ENCODE measurements at places on chromosomes 3 and 15.
A peak's percentile ranks its signal among the peaks of the same experiment; 100 is the strongest.

- DNase-seq, result no peak
These were observed 127.0 kb upstream of the CCDC54 start for GRCh38 chr3:107250221-107250620.

- no peak for DNase-seq
These were observed 29.4 kb downstream of the TP53BP1 start for GRCh38 chr15:43463507-43463906.

- no peak for DNase-seq
These were observed 992.7 kb downstream of the NTRK3 start for GRCh38 chr15:87263871-87264270.

- no peak for DNase-seq
These were observed 93.6 kb downstream of the BOC start for GRCh38 chr3:113304856-113305540.

DNA sequence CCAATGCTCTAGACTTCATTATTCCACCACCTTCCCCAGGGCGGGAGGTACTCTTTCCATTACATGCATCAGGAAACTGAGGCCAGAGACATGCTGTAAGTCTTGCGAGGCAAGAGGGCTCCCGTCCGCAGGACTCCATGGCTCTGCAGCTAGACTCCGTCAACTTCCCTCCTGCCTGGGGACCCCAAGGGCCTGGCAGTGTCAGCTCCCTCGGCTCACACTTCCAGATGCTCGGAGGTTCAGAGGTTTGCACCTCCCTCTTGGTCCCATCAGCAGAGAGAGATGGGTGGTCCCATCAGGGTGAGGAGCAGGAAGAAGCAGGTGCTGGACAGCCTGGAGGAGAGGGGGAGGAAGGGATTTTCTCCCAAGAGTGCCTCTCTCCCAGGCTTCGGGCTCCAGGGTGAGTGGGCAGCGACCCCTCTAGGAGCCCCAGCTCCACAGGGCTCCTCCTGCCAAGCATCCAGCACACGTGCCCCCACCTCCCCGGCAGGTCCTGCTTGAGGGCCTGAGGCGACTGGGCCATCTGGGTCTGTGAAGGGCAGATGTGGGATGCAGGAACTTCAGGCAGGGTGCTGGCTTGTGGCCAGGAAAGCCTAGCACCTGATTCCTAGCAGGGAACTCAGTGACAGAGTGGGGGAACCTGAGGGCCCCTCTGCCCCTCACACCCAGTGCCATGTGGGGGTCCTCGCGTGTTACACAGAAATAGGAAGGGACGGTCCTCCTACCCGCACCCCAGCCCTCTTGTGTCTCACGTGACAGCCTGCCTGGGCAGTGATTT, 9.3 kb downstream of the PAK6 start:
- no peak for DNase-seq

GRCh38 chr15:95884276-95884675, 446.2 kb upstream of the NR2F2 start:
- DNase-seq, result no peak

DNA sequence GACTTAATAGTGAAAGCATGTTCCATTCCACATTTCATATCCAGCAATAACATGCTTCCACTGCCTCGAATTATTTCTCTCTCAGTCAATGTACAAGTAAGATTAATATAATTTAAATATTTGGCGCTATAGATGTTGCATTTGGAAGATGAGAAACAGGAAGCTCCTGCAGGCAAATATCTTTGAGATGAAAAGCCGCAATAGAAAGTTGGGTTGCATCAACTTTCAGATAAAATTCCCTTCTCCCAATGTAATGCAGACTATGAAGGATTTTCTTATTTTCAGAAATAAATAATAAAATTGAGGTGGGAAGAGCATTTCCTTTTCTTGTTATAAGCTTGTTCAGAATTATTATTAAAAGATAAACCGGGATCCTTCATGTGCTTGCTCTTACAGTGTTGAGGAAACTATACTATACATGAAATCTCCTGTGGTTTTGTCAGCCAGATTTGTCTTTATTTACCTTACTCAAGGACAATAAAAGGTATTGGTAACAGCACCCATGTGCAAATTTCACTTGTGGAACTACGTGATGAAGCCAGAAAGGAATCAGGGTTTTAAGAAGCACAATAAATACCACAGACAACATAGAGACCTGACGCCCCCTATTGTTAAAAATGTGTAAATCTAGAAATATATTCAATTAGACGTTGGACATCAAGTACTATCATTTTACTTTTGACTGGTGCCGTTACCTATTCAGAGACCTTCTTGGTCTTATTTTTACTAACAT, 307.0 kb downstream of the ARPP21 start:
- DNase-seq, result peak; percentile 23

GRCh38 chr3:15522016-15522415, 510 bp upstream of the COLQ start:
- DNase-seq, result no peak

- no peak for DNase-seq
These were observed 50.9 kb downstream of the C3orf20 start for GRCh38 chr3:14725564-14726440.

- no peak for DNase-seq
These were observed 83.0 kb downstream of the WNT7A start for GRCh38 chr3:13796701-13797460.

- no peak for DNase-seq
These were observed 22.8 kb upstream of the TM2D3 start for GRCh38 chr15:101675015-101675414.

DNA sequence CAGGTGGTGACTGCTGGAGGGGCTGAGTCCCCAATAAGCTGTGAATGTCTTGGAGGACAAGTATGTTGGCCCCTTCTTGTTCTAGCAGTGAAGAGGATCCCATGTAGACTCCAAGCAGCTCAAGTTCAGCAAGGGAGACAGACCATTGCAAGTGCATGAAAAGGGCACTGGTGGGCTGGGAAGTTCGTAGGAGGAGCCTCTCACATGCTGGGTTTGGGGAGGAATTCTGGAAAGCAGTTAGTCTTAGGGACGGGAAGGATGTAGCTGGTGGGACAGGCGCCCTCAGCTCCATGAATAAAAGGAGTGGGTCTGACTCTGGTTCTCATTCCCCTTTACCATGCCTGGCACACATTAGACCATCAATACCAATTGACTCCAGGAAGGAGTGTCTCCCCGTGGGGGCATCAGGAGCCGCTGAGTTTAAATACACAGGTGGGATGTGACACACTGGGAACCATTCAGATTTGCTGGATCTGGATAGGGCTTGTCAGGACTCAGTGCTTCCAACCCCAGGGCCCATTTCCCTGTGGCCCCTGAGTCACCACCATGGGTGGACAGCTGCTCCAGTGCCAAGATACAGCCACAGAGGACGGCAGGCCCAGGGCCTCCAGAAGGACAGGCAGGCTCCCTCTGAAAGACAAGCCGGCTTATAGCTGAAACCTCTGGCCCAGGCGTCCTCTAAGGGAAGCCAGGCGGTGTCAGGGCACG, 552 bp upstream of the XYLB start:
- no peak for DNase-seq

- no peak for DNase-seq
These were observed 62.5 kb upstream of the LIPC start for GRCh38 chr15:58369261-58369701.

- no peak for DNase-seq
These were observed 22.6 kb downstream of the SLC51A start for GRCh38 chr3:196238612-196239560.

DNA sequence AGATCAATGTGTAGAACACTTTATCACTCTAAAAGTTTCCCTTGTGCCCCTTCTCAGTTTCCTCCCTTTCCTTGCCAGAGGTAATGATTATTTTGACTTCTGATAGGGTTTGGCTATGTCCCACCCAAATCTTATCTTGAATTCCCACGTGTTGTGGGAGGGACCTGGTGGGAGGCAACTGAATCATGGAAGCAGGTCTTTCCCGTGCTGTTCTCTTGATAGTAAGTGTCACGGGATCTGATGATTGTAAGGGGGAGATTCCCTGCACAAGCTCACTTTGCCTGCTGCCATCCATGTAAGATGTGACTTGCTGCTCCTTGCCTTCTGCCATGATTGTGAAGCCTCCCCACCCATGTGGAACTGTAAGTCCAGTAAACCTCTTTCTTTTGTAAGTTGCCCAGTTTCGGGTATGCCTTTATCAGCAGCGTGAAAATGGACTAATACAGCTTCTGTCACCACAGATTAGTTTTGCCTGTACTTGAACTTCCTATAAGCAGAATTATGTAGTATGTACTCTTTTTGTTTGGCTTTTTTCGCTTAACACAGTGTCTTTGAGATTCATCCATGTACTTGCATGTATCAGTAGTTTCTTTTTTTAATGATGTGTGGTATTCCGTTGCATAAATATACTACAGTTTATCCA, 7.2 kb downstream of the FEM1B start:
- no peak for DNase-seq

DNA sequence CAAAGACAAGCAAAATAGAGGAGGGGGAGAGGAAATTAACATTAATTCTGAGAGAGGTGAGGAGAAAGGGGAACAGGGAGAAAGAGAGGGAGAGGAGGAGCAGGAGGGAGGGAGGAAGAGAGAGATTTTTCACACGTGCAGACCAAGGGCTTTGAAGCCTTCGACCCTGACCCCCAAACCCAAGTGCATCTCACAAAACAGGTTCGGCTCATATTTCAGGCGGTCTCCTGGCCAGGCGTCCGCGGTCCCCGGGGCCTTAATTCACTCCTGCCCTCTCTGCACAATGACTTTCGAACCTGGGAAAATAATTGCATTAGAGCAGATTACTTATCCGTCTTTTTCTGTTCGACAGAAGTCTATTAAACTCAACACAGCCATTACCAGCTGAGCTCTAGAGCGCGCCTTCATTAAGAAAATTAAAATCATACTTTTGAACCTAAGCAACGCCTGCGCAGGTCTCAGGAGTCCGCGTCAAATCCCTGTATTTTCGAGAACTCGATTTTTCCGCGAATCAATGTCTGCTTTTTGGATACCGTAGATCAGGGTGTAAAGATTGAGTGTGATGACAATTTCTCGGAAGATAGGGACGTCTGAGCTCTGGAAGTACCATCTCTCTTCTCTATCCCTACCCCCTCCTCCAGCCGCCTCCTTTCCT, 220.7 kb downstream of the MEIS2 start:
- no peak for DNase-seq

DNA sequence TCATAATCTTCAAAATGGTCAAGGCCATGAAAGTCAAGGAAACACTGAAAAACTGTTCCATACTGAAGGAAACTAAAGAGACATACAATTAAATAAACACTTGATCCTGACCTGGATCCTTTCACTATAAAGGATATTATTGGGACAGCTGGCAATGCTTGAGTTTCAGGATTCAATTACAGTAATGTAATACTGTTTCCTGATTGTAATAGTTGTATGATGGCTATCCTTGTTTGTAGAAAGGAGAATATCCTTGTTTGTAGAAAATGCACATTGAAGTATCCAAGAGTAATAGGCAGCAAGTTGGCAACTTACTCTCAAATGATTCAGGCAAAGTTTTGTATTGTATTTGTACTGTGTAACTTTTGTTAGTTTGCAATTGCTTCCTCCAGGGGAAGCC, 4.6 kb downstream of the CIDEC start:
- no peak for DNase-seq

- no peak for DNase-seq
These were observed 101.7 kb downstream of the SMAD6 start for GRCh38 chr15:66803749-66804148.

GRCh38 chr3:31565288-31565687, 32.6 kb downstream of the STT3B start:
- DNase-seq, result no peak

DNA sequence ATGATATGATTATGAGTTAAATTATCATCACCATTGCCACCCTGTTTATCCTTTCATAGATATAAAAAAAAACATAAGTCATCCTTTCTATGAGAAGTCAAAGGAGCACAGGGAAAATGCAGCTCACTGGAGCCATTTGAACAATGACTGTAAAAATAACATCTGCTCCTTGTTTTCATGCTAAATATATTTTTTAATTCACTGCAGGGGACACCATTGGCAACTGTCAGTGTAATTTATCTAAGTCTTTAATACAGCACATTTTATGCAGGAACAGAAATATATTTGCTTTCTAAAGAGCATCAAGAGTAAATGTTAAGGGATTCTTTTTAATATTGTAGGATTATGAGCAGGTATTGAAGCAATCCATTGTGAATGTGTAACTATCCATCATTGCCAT, 371.3 kb downstream of the ZBBX start:
- DNase-seq, result no peak

GRCh38 chr3:135649361-135649760, 316.2 kb upstream of the PPP2R3A start:
- DNase-seq, result no peak

DNA sequence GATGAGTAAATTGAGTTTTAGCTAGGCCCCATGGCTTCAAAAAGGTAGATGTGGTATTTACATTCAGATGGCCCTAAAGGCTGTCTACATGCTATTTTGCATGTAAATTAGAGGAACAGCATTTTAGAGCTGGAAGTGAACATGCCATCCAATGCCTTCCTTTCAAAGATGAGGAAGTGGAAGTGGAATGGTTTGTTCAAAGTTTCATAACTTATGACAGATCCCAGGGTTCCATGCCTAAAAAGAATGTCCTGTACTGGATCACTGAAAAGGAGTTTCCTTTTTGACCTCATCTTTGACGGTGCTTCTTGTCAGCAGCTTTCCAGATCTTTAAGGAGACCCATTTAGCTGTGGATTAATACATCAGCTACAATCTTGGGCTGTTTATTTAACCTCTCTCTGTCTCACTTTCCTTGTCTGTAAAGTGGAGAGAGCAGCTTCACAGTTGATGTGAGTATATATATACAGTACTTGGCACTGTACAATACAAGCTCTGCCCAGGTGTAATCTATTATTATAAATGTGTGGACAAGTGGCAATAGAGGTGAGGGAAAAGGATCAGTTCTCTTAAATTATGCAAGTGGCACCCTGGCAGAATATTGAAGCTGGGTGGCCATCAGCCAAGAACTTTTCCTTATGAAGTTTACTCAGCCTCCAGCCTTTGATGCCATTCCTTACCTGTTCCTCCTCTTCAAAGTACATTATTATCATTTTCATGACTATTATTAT, 68.7 kb upstream of the GOLGA8B start:
- DNase-seq, result no peak

DNA sequence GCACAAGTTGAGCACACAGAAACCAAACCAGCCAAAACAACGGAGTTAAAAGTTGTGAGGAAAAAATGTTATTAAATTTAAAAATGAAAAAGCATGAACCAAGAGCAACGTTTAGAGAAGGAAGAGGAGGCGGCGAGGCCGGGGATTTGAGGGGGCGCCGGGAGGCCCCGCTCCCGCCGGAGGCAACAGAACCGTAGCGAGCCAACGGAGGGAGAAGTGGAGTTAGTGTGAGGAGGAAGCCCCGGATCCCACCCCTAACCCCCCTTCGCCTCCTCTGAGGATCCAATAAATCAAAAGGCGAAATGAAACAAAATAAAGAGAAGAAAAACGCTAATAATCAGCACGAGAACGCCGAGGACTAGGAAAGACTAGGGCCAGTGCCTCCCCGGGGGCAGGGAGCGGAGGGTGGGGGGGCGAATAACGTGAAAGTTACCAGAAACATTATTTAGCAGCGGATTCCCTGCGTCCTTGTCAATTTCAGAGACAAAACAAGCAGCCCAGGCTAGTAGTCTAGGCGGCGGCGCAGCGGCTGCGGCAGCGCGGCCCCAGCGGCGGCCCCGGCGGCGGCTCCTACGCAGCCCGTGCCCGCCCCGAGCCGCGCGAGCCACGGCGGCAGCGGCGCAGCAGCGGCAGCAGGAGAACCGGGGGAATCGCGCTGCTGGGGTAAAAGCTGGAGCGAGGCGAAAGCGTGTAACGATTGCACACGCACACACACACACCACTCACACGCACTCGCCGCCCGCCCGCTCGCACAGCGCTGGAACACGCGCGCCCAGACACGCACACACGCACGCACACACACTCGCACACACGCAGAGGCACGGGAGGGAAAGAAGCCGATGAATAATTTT, 1.7 kb downstream of the MEIS2 start:
- peak; percentile 50 for DNase-seq

- peak; percentile 78 for DNase-seq
These were observed 34.7 kb upstream of the BDH1 start for GRCh38 chr3:197590313-197590962.

GRCh38 chr15:40930430-40931299, 1.5 kb downstream of the DLL4 start:
- DNase-seq, result peak; percentile 76

All from LoVo (cell line).